Naive thymus-derived CD8-positive, alpha-beta T cell (primary cell): ENCODE measurements at places on chromosomes 4 and X.

DNA sequence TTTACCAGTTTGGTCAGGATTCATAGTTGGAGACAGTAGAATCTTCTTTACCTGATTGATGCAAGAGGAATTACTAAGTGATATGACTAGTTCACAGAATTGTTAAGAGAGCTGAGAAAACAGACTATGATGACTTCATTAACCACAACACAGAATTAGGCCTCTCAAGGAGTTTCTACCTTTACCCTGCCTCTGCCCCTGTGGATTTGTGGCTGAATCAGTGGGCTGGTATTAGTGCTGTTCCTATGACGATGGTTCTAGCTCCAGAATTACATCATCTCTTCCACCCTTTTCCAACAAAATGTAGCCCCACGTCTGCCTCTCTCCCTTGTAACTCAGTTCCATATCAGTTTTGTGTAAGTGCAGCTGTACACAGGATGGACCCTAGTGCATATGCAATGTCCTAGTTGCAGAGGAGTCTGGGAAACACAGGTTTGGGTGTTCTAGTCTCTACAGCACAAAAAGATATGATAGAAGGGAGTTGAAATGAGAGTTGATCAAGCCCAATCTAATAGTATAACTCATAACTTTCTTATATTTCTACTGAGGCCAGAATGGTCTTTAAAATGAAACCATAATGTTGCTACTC is 99.3 kb downstream of the ANXA5 start:
- no peak for DNase-seq

- DNase-seq = no peak
Observed at GRCh38 chr4:93394545-93395081, 433.9 kb upstream of the ATOH1 start.

GRCh38 chrX:118824173-118824730 is 628 bp downstream of the ZCCHC12 start:
- no peak for DNase-seq

GRCh38 chr4:36351082-36351666 is 69.8 kb downstream of the DTHD1 start:
- peak; percentile 63 for DNase-seq

GRCh38 chr4:2469192-2469984 is 482 bp downstream of the RNF4 start:
- peak; percentile 80 for DNase-seq

DNA sequence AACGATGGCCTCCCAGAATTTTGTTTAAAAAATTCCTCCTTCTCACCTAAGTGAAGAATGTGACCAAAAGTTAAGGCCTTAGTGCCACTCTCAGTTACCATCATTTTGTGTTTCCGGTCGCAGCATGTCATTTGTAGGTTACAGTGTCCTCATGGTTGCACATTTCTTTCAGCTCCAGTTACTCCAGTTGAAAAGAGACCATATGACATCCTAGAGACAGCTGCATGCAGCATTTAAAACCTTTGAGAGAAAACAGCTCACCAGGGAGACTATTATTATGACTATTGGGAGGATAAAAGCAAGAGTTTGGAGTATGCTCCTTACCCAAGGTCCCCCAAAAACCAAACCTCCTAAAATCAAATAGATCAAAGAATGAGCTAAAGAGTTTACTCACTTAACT is 45.8 kb downstream of the MGARP start:
- DNase-seq = no peak

- DNase-seq = peak; percentile 41
Observed at GRCh38 chr4:5940470-5941203, 47.8 kb upstream of the CRMP1 start.

- DNase-seq = no peak
Observed at GRCh38 chrX:115372152-115372551, 82.6 kb downstream of the LUZP4 start.

DNA sequence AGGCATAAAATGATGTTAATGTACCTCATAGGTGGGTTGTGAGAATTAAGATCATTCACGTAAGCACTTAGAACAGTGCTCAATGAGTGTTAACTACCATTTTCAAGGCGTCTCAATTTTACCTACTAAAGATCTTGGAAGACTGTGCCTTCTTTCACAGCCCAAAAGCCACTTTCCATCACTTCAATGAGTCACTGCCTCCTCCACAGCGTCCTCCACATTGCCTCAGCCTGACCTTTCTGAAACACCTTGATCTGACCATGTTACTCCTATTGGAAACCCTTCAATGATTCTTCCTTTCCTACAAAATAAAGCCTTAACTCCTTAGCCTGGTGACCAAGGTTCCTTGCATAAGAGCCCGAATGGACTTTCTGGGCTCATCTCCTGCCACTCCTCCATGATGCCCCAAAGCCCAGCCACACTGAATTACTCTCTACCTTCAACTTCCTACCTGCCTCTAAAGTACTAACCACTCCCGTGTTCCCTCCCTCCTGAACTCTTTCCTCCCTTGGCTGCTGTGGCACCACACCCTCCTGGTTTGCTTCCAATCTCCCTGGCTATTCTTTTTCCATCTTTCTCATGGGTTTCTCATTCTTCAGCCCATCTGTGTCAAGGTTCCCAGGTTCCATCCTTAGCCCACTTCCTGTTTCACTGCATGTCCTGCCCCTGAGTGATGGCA is 22.1 kb downstream of the SLC25A53 start:
- DNase-seq = no peak

DNA sequence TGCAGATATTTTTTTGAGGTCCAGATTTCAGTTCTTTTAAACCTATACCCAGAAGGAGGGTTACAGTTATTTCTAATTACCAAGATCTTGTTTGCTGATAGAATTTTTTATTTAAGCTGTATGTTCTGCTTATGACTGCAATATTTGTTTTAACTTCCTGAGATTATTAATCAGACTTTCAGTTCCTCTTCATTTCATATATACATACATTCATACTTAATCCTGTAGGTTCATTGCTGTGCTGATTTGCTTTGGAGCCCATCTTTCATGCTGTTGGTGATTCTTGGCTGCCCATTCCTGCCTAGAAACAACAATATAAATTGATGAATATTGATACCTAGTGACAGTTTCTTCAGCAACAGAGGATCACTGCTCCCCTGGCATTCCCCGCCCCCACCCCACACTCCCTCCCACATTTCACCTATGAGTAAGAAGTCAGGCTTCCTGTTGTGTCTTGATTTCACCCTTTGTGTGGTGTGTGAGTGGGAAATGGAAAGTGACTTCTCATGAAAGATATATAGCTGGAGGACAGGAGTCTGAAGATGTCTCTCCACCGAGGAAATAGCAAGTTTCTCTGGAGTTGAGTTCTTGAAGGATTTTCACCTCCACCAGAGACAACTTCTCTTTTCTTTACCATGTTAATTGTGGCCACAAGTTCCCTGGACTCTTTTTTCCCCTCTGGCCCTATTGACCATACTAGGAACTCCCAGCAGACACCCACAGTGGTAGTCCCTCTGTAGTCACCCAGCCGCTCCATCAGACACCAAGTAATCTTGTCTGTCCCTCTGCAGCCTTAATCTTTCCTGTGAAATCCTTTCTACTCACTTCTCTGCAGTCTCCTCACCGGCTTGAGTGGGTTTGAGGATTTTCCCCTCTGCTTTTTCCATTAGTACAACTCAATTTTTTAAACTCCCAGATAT is 118.4 kb downstream of the ASB9 start:
- DNase-seq = peak; percentile 52

- DNase-seq = no peak
Observed at GRCh38 chr4:82839624-82840023, 41.0 kb upstream of the SCD5 start.

DNA sequence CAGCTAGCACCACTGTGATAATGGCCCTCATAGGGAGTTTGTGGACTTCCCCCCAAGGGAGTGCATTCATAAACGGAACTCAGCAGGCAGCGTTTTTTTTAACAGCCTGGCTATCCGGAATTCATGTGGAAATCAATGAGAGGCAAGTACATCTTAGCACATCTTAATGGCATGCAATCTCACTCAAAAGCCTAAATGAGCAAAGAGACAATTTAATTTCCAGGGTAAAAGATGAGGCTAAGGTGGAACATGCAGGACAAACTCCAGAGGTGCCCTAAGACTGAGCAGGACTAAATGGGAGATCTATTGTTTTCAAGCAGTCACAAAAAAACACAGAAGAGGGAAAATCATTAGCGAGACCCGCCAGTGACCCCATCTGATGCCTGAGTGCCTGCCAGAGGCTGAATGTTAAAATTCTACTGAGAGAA is 243.5 kb upstream of the KCNIP4 start:
- DNase-seq = no peak

GRCh38 chr4:184398741-184399511 is 75.4 kb downstream of the IRF2 start:
- DNase-seq = no peak

GRCh38 chr4:97525236-97525635 is 618.0 kb downstream of the STPG2 start:
- DNase-seq = no peak

GRCh38 chr4:139802488-139802887 is 136.9 kb downstream of the MGST2 start:
- no peak for DNase-seq

GRCh38 chrX:112687189-112687691 is 7.5 kb upstream of the LHFPL1 start:
- DNase-seq = no peak

- no peak for DNase-seq
Observed at GRCh38 chrX:115694028-115694427, 133.1 kb downstream of the PLS3 start.

GRCh38 chr4:19224820-19225219 is 1026.9 kb upstream of the SLIT2 start:
- no peak for DNase-seq

GRCh38 chrX:93660575-93660974 is 12.8 kb downstream of the NAP1L3 start:
- no peak for DNase-seq

GRCh38 chr4:140158365-140159030 is 4.5 kb upstream of the MAML3 start:
- DNase-seq = no peak

DNA sequence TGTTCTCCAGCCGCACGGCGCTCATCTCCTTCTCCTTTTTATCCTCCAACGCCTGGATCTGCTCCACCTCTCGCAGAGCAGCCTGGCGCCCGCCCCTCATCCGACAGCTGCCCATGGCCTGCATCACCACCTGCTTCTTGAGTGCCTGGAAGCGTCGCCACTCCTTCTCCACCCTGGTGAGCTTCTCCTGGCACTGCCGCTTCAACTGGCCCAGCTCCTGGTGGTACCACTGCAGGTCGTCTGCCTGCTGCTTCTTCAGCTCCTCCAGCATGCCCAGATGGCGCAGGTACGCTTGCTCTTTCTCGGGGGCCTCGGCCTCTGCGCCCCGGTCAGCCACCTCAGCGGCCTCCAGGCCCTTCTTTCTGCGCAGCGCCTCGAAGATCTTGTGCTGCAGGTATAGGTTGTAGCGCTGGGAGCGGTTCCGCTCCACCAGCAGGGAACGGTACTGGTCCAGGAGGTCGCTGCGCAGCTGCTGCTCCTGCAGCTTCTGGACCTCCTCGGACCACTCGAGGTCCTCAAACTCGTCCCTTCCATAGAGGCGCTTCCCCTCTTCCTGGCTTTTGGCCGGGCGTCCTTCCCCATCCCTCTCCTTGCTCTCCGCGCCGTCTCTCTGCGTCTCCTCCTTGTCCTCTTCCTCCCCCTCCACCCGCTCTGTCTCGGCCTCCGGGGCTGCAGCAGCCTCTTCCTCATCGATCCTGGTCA is 1.2 kb upstream of the TADA2B start:
- DNase-seq = no peak

- no peak for DNase-seq
Observed at GRCh38 chr4:177517862-177518261, 75.6 kb upstream of the AGA start.

- DNase-seq = no peak
Observed at GRCh38 chr4:172042714-172043114, 229.5 kb downstream of the GALNTL6 start.
